CD4-positive, CD25-positive, alpha-beta regulatory T cell (primary cell): ENCODE measurements at places on chromosomes 11 and 22. TPM values are rescaled to one million over a fixed set of nuclear protein-coding genes. Genes with fewer than 3 reads are reported as not detected.

DNA sequence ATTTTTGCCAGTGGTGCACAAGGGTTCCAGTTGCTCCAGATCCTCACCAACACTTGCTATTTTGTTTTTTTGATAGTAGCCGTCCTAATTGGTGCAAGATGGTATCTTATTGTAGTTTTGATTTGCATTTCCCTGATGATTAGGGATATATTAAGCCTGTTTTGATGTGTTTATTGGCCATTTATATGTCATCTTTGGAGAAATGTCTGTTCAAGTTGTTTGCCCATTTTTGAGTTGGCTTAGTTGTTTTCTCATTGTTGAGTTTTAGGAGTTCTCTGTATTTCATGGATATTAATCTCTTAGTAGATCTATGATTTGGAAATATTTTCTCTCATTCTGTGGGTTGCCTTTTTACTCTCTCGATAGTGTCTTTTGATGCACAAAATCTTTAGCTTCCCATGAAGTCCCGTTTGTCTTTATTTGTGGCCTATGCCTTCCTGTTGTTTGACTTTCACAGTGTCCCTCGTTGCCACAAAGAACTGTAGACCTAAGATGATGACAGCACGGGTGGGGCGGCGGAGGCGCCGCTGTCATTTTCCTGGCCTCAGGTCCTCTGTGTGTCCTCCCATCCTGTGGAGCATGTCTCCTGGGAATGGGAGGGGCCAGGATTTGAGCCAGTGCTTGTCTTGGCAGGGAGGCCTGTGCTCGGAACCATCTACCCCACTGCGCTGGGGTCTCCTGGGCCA is 33.5 kb downstream of the LRP5 start:
- no peak for DNase-seq

RASD2 gene
- 1.0 TPM for total RNA-seq

- no peak for DNase-seq
These were observed 8.7 kb upstream of the MPPED2 start for GRCh38 chr11:30594646-30595411.

DNA sequence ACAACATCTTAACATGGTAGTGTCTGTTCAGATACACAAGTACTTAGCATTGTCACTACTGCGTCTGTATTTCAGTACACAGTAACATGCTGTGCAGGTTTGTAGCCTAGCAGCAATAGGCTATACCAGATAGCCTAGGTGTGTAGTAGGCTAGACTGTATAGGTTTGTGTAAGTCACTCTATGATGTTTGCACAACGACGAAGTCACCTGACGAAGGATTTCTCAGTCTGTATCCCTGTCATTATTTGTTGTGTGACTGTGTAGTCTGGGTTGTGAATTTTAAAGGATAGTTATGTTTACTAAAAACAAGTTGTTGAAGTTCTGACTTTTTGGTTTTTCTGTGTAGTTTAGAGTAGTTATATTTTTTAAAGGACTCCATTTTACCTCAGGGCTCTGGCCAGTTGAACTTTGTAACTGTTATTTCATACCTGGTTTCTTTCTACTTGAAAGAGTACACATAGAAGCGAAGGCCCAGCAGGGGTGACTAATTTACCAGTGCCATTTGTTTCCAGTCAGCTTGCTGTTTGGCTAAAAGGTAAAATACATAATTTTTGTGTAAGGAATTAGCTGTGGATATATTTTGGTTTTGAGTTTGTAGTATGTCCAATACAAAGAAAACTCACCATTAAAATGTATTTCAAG is 72.3 kb downstream of the PPP6R3 start:
- DNase-seq = no peak

GRCh38 chr11:71387784-71388636 is 60.2 kb downstream of the DHCR7 start:
- DNase-seq = no peak
